ENCODE measurements at places on chromosomes 6 and 20.

DNA sequence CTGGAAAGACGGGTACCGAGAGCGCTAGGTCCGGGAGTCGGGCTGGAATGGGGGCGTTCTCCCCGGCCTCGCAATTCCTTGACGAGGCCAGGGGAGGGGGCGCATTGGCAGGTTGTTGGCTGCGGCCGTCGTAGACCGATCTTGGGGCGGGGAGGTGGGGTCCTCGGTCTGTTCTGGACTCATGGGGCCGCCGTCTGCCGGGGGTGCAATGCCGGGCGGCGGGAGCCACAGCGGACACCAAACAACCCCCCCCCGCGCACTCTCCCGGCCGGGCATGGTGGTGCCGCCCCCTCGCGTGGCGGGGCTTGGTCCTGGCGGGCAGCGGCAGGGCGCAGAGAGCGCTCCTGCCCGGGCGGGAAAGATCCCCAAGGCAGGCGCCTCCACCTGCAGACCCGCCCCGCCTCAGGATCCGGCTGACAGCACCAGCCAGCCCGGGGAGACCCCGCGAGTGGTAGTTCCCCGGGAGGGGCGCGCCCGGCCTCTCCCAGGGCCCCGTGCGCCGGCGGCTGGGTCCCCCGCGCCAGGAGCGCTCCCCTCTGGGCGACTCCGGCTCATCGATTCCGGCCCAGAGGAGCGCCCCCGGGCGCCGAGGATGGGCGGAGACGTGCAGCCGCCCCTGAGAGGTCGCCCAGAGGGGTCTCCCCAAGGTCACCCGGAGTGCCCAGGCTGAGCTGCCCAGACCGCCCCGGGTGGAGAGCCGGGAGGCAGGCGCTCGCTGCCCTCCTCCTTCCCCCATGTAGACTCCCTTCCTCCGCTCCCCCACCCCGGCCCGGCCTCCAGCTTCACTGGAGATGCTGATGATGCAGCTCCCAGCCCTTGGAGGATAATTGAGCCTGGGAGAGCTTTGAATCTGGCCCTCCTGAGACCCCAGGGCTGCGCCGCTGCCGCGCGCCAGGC lies 709 bp downstream of the PPP1R16B start:
- DNase-seq, result peak; percentile 37

GRCh38 chr6:108757357-108757756 lies 90.9 kb upstream of the ARMC2 start:
- DNase-seq, result no peak

DNA sequence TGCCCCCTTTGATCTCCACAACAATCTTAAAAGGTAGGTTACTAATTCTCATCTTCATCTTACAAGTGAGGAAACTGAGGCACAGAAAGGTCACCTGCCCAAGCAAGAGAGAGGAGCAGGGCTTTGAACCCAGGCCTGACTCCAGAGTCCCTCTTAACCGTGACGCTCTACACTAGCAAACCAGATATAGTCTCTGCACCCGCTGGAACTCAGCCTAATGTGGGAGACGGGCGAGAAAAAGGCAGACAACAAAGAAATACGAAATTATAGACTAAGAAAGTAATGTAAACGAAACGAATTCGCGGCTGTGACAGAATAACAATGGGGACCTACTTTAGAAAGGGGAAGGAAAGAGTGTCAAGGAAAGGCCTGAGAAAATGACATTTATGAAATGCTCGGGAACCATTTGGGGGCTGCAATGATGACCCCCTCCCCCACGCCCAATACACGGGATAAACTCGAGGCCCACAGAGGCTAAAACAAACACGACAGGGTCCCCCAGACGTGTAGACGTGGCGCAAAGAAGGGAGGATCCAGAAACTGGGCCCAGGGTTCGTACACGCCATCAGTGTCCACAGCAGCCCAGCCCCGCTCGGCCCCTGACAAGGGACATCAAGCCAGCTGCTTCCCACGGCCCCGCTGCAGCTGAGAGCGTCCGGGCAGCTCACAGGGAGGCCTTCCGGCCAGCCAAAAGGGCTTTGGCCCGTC lies 637 bp downstream of the TRPC4AP start:
- no peak for DNase-seq

DNA sequence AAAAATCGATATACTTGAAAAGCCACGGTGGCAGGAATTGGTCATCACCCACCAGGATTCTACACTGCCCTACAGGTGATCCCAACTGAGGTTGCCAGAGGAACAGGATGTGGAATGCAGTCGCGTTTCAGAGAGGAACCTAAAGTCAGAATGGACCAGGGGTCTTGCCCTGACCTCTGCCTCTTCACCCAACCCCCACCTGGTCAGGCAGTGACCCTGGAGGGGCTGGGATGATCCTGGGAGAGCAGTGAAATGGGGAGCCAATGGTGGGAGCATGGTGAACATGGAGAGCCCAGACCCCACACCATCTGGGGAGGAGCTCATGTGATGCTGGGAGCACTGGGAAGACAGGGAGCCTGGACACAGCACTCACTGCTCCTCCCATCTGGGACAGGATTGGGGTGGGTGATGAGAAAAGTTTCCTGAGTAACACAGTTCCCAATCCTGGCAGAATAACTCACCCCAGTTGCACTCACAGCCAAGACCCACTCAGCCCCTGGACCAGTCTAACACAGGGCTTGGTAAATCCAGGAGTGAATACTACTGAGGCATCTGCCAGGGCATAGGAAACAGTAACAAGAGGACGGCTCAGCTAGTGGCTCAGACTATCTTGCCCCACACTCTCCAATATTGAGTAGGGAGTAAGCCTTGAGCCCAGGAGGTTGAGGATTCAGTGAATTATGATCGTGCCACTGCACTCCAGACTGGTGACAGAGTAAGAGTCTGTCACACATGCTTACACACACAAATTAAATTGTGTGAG lies 1.7 kb upstream of the ULBP2 start:
- DNase-seq, result no peak

GRCh38 chr20:53296025-53296424 lies 297.6 kb downstream of the ZNF217 start:
- DNase-seq, result no peak

- no peak for DNase-seq
These were observed 7.8 kb upstream of the VSTM2L start for GRCh38 chr20:37895166-37895565.

DNA sequence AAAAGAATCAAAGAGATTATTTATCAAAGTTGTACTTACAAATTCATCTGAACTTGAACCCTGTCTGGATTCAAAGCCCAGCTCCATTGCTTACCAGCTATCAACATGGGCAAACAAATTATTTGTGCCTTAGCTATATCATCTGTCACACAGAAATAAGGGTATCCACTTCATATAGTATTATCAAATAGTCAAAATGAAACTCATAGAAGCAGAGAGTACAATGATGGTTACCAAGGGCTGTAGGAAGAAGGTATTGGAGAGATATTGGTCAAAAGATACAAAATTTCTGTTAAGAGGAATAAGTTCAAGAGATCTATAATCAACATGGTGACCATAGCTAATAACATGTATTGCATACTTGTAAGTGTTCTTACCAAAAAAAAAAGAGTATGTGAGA lies 87.8 kb upstream of the CCDC28A start:
- no peak for DNase-seq

DNA sequence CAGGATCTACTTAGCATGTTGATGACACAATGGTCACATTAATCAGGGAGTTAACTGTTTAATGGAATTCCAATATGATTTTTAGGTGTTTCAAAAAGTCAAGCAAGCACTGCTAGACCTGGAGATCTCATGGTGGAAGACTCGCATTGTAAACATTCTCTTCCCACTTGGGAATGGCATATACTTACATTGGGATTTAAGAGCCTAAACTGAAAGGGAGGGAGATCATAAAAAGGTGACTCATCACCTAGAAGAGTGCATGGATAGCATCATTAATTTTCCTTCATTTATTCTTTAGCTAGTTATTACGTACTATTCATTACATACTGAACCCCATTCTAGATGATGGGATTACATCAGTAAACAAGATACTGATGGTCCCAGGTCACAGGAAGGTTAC lies 185.4 kb downstream of the TASP1 start:
- no peak for DNase-seq

DNA sequence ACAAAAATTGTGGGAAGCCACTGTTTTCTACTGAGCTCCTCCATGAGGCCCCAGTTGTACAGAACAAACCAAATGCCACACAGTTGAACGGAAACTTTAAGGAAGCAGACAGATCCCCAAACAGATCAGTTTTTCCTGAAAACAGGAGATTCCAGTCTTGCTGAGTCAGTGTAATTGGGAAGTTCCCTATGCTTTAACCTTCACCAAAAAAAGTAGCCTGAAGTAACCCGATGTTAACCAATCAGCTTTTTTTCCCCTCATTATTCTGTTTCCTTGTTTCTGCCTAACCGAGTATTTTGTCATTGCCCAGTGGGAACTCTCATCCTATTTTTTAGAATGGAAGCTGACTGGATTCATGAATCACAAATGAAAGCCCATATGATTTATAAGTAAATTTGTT lies 36.7 kb downstream of the MARCKS start:
- DNase-seq, result no peak

- no peak for DNase-seq
These were observed 532.8 kb downstream of the RFPL4B start for GRCh38 chr6:112879920-112880413.

- no peak for DNase-seq
These were observed 335.3 kb downstream of the CD83 start for GRCh38 chr6:14452567-14453527.

DNA sequence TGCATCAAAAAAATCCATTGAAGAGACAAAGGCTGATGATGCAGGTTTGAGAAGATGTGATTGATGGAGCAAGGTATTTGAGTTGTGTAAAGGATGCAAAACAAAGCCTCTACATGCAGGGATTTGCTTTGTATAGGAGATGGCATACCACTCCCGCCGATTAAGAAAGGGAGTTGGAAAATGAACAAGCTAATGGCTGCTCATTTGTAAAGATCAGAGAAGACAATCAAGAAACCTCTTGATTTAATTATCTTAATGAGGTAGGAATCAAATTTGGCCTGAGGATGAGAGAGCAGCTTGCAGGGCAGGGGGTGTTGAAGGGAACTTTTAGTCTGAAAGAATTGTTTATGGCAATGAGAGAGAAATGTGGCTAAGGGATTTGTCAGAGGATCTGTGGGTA lies 448.2 kb upstream of the ADGRB3 start:
- no peak for DNase-seq

- no peak for DNase-seq
These were observed 26.6 kb upstream of the NPBWR2 start for GRCh38 chr20:64133951-64134407.

GRCh38 chr6:155117785-155118184 lies 122.7 kb downstream of the TIAM2 start:
- no peak for DNase-seq

- DNase-seq, result no peak
These were observed 7.8 kb downstream of the SIM1 start for GRCh38 chr6:100456908-100457235.

- no peak for DNase-seq
These were observed 43.9 kb downstream of the FILIP1 start for GRCh38 chr6:75449630-75450206.

GRCh38 chr6:20479060-20479459 lies 55.2 kb upstream of the CDKAL1 start:
- DNase-seq, result no peak

DNA sequence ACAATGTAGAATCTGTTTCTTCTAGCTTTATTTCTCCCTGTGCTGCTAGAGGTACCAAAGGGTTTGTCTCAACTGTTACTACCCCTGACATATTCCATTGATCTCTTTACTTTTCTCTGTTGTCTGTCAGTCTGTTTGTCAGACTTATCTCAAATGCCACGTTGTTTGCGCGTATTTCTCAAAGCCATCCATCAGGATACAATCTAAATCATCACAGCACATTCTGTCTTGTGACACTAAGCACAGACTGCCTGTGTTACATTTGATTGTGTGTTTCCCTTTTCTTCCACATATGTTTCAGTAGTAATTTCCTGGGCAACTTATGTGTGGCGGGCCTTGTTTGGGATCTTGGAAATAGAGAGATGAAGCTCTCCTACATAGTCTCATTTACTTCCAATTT lies 30.2 kb upstream of the SERINC3 start:
- no peak for DNase-seq

- no peak for DNase-seq
These were observed 42.8 kb upstream of the HFE start for GRCh38 chr6:26044140-26045064.

DNA sequence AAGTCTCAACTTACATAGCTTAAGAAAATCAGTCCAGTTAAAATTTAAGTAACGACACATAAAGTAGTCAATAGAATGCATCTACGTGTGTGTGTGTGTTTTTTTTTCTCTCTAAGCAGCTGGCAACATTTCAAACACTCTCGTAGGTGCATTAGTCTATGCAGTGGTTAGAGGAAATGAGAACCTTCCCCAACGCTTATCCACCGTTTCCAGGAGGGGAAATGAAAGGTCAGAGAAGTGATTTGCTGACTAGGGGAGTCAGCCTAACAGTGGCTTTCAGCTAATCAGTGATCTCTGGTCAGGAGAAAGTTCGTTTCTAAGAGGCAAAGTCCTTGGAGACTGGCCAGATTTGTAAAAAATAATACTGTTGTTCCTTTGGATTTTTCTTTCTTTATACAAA lies 806.6 kb downstream of the C6orf118 start:
- DNase-seq, result no peak

DNA sequence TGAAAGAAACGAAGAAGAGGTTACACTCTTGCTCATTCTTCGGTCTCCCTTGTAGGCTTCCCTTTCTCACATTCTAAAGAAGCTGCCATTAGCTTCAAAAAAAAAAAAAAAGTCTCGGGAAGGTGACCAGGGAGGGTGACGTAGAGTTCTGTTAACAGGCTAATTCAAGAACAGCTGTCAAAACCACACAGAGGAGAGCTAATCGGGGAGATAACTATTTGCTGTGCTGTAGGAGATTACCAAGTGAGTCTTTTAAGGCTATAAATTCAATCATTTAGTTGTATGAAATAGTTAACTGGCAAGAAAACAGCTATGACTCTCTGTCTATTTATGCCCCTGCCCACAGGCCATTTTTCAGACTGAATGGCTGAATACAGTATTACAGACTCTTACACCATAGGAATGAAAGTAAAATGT lies 256.8 kb downstream of the SYNE1 start:
- no peak for DNase-seq

- no peak for DNase-seq
These were observed 75.9 kb downstream of the EDN3 start for GRCh38 chr20:59376109-59376841.

- no peak for DNase-seq
These were observed 466.9 kb downstream of the CBLN4 start for GRCh38 chr20:55538261-55538908.

DNA sequence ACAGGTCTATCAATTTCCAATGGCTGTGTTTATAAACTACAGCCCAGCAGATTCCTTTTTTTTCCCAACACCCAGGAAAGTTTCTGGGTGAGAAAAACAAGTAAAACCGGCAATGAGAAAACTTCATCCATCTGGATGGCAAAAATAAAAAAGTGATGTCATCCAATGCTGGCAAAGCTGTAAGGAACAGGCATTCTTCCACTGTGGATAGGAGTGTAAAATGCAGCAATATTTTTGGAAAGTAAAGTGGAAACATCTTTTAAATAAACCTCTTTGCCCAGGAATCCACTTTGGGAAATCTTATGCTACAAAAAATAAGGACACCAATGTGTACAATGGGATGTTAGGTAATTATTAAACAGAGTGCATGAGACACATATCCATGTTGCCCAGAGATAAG lies 102.1 kb upstream of the NT5E start:
- DNase-seq, result peak; percentile 4

- no peak for DNase-seq
These were observed 51.0 kb downstream of the SSR1 start for GRCh38 chr6:7261852-7262461.

Data from occipital lobe (tissue), 3 donors.